ENCODE measurements at places on chromosomes 1 and 21.

- DNase-seq, result peak; percentile 29
These were observed 1.6 kb downstream of the P3H1 start for GRCh38 chr1:42765269-42765668.

DNA sequence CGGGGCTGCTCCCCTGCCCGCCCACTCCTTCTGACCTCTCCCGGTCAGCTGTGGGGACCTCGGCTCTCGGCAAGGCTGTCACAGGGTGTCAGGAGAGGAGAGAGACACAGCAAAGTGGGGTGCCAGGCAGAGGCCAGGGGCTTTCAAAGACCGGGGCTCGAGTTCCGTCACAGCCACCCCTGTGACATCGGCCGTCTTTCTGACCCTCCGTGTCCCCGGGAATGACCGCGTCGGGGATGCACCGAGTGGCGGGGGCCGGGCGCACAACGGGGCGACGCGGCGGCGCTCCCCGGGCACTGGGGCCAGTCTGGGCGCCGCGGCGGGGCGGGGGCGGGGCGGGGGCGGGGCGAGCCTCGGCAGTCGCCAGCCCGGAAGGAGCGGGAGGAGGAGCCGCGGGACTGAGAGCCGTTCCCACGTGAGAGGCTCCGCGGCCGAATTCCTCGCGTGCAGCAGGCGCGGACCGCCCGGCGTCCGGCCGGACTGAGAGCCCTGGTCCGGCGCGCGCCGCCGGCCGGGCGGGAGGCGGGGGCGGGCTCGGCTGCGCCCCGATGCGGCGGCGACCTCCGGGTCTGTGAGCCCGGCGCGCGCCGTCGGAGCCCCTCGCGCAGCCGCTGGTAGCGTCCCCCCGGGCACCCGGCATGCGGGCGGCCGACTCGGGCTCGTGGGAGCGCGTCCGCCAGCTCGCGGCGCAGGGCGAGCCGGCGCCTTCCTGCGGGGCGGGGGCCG lies 229.7 kb upstream of the TMEM51 start:
- peak; percentile 43 for DNase-seq

DNA sequence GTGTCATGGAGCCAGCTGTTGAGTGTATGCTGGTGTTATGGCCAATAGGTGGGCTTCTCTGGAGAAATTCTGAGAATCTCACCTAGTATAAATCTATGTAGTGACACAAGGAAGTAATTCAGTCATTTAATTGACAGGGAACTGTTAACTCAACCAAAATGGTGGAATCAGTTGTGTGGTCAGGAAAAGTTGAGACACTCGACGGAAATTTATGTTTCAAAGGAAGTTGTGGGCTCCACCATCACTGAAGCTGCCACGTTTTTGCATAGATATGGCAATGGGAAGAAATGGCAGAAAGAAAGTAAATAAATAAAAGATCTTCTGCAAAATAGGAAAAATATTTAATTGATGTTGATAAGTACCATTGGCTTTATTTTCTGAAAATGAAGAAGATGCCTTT lies 84.5 kb downstream of the ATP6V1G3 start:
- DNase-seq, result no peak

DNA sequence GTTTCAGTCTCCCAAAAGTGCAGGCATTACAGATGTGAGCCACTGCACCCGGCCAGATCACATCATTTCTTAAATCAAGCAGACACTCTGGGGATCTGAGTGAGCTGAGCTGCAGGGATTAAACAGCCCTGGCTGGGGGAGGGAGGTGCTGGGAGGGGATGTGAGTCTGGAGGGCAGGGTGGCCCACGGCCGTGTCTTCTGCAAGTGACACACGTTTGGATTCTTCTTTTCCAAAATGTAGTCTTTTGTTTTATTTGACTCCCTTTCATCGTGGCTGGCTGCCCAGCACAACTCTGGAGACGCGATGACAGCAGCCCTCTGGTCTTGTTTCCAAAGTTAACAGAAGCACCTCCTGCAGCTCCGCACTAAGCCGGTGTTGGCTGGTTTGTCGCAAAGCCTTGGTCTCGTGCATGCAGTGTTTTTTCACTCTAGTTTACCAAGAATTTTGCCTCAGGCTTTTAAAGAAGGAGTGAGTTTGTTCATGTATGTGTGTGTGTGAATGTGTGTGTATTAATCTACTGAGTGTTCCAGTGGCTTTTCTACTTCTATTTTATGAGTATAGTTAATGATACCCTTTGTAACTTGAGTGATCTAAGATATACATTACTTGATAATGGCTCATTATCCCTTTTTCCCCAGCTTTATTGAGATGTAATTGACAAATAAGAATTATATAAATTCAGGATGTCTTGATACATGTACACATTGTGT lies 2.8 kb upstream of the KRTAP10-5 start:
- peak; percentile 76 for DNase-seq

Measured in NCI-H1417 (cell line).